ENCODE measurements at places on chromosomes 6 and 20.

DNA sequence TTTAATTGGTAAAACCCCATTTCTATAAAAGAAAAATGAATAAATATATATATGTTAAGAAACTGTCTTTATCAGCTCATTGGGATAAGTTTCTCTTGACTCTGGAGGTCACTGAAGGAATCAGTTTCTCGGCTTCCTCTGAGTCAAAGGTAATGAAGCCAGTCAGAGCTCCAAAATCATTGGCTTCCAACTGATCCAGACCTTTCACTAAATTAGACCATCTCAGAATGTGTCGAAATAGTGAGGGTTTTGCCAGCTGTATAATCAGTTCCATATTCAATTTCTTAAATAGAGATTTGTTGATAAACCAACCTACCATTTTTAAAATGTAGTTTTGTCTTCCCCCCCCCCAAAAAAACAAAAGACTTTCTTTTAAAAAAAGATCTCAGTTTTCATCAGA lies 60.5 kb upstream of the SRSF6 start:
- DNase-seq, result no peak

DNA sequence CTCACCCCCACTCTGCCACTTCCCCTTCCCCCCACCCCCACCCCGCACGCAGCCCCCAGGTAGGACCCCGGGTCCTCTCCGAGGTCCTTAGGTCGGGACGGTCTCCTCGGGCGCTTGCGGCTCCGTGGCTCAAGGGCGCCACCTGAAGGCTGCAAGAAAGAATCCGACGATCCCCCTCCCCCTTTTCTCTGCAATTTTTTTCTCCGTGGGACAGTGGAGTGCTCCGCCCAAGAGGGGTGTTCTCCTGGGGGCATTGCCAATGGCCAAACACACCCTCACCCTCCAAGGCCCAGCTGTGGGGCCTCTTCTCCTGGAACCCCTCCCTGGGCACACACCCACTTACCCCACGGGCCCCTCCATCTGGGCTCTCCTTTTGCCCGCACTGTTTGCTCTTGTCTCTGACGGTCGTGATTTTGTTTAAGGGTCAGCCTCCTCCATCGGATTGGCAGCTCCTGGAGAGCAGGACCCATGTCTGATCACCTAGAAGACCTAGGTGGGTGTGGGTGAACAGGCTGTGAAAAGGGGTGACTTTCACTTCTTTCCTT lies 1.1 kb upstream of the TMEM74B start:
- DNase-seq, result no peak

DNA sequence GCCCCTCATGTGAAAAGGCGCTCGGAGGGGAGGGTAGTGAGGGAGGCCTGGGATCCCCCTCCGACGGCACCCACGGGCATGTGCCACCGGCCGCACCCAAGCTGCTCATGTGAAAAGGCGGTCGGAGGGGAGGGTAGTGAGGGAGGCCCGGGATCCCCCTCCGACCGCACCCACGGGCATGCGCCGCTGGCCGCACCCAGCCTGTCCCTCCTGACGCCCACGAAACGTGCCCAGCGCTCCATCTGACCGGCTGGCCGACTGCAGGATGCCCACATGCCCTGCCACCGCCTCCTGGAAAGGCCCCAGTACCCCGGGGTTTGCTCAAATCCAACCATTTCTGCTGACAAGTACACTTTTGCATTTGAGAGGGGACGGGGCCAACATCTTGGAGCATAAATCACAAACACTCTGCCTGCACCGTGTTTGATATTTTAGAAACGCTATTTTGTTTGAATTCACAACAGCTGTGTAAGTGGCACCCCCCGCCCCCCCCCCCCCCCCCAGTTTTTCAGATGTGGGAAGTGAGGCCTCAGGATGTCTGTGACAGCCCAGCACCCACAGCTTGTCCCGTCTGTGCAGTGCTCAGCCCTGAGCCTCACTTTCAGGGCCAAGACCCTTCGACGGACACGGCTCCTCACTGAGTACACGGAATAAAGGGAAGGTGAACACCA lies 34.1 kb downstream of the SLC2A4RG start:
- no peak for DNase-seq

DNA sequence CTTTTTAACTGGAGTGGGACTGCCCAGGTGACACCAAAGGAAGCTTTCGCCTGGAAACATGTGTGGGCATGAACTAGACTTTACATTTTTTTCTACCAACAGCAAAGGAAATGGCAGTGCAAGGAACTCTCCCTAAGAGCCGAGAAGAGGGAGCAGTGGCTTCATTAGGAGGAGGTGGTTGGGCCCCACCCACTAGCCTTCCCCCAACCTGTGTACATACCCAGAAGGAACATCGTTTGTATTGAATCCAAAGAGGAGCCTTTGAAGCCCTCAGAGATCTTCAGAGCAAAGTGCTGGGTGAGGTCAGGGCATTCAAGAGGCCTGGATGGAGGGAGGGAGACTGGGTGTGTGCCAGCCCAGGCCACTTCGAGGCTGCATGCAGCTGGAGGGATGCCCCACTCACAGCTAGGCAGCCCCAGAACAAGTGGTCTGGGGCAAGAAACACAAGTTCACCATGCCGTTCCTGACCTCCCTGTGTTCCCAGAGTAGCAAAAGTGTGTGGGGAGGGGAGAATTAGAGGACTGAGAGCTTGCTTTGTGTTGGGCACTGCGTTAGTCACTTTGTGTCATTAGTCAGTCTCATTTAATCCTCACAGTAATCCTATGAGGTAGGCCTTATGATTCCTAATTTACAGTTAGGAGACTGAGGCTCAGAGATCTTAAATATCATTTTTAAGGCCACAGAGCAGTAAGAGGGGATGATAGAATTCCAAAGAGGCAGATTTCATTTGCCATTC lies 191.6 kb upstream of the SUPT3H start:
- DNase-seq, result no peak

DNA sequence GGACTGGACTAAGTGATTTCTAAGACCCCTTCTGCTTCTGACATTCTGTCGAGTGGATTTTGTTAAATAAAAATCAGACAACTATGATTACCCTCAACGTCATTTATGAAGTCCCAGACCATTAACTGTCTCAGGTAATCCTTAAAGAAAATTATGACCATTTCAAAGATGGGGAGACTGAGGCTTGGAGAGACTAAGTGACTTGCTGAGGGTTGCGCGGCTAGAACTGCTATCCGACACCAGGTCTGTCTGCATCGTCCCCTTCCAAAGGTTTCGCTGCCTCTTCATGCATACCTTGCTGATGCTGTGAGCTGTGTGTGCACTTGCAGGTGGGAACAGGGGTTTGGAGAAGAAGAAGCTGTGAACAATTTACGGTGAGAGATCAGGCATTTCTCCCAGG lies 3.1 kb downstream of the SNPH start:
- no peak for DNase-seq

- no peak for DNase-seq
These were observed 104.5 kb downstream of the ADAT2 start for GRCh38 chr6:143346004-143346403.

- DNase-seq, result no peak
These were observed 11.4 kb downstream of the RMND1 start for GRCh38 chr6:151440498-151440897.

GRCh38 chr6:120363429-120363828 lies 970.9 kb downstream of the TBC1D32 start:
- no peak for DNase-seq

GRCh38 chr20:8393381-8393780 lies 261.3 kb downstream of the PLCB1 start:
- DNase-seq, result no peak

DNA sequence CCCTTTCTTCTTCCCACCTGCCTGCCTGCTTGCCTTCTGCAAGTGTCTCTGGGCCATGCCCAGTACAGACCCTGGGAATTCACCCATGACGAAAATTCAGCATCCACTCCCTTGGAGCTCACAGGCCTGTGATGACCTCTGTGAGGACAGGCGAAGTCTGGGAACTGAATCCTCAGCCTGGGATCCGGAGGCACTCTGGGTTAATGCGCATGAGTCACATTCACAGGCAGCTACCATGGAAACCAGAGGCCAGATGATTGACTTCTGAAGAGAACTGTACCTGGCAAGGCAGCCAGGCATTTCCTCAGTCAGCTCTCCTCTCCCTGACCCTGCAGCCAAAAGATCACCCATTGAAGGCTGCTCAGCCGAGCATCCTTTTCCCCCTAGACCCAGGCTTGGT lies 41.0 kb downstream of the SLC9A8 start:
- DNase-seq, result no peak

GRCh38 chr20:2801286-2801728 lies 880 bp upstream of the CPXM1 start:
- no peak for DNase-seq

DNA sequence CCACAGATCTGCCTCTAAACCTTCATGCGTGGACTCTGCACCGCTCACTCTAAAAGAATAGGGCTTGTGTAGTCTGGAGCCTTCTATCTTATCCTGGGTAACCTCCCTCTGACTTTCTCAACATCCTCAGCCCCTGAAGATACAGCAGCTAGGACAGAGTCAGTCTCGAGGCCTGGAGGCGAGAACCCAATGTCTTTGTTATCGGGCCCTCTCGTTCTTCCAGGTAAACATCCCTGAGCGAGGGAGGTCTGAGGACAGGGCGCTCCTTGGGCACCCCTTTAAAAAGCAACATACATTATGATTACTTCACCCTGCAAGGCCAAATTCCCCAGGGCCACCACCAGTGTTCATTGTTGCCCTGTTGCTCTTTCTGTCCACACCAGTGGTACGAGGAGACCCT lies 110.8 kb upstream of the PRND start:
- DNase-seq, result no peak

- no peak for DNase-seq
These were observed 8.5 kb downstream of the JARID2 start for GRCh38 chr6:15254070-15254975.

GRCh38 chr20:45355209-45356084 lies 7.2 kb upstream of the SDC4 start:
- DNase-seq, result no peak

DNA sequence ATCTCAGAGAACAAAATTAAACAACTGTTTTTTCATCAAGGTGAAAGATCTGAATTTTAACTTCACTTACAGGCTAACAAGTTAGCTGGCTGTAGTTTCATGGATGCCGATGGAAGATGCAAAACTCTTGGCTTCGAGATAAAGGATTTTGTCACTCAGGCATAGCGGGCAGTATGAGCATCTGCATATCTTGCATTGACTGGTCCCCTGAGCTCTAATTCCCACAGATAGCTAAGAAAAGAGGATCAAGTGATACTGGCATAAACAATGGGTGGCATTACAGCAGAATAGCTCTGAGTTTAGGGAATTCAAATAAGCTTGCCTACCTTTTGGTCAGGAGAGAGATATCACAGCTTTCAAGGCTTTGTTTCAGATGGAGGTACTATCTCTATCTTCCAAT lies 1.8 kb upstream of the CLVS2 start:
- no peak for DNase-seq

- DNase-seq, result no peak
These were observed 155.5 kb downstream of the MRPL14 start for GRCh38 chr6:43971776-43972126.

DNA sequence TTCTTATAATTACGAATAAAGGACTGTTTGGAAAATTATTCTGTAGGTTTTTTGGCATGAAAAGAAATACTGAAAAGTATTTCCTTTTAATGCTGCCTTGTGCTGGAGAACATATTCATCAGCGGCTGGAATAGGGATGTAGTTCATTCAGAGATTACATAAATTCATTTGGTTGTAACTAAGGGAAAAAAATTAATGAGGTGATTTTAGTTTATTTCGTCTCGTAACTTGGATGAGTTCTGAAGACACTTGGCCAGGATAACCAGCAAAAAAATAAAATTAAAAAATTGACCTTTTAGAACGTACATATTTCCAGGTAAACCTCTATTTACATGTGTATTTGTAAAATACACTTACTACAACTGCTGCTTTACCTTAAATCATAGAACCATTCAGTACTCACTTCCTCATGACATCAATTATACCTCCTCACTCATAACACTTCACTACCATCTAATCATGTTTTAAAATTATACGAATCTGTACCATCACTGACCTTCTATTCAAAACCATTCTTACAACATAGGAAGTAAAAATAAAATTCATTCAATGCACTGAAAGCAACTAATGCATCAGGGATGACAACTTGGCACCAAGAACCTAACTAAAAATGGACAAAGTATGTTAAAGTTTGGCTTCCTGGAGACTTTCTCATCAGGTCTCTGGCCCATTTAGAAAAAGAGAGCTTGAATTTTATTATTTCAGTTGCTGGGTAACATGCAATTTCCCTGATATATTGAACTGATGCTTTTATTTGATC lies 17.2 kb downstream of the KLHL31 start:
- DNase-seq, result no peak
